ENCODE measurements at places on chromosomes 12 and 14.

- DNase-seq: no peak
Measured at GRCh38 chr12:48997719-48998496, 1.3 kb downstream of the DDN start.

- no peak for DNase-seq
Measured at GRCh38 chr14:31208546-31209424, 1.2 kb upstream of the HECTD1 start.

DNA sequence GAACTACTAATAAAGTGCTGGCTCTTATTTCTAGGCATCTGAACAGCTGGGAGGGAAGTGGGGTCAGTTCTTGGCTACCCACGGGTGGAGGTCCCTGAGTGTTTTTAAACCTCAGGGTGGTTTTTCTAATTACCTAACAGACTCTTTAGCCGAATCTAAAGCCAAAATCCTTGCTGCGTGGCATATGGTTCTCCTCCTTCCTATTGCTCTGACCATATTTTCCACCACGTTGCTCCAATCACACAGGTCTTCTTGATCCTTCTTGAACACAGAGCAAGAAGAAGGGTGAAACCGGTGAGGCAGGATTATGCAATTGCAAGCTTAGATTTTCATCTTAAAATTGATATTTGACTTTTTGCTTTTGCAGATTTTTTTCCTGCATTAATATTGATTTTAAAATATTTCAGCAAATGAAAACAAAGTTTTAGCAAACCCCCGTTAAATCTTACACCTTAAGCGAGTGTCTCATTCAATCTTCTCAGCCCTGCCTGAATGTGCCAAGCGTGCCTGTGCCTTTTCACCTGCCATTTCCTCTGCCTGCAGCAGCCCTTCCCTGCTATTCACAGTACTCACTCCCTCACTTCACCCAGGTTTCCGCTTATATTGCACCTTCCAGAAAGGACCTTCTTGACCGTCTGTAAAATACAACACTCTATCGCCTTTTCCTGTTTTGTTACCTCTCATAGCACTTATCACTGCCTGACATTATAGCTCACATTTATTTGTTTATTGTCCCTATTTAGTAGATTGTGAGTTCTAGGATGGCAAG lies 506.0 kb downstream of the DIO2 start:
- no peak for DNase-seq

DNA sequence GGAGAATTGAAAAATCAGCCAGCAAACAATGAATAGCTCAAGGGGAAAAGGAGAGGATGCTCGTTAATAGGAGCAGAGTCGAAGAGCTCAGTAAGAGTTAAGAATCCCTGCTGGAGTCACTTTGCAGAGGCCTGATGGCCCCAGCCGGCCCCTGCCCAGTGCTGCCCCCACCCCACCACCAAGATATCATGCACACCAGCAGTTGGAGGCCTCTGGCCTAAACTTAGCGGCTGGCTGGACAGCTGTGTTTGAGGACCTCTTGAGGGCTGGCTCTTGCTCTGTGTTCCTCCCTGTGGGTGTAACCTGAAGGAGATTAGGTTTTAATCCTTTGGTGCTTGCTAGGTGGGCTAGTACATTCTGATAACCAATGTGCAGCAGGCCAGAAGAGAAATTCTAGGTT lies 142.0 kb downstream of the PLXNC1 start:
- no peak for DNase-seq

GRCh38 chr14:44170556-44170955 lies 336.5 kb downstream of the FSCB start:
- no peak for DNase-seq

DNA sequence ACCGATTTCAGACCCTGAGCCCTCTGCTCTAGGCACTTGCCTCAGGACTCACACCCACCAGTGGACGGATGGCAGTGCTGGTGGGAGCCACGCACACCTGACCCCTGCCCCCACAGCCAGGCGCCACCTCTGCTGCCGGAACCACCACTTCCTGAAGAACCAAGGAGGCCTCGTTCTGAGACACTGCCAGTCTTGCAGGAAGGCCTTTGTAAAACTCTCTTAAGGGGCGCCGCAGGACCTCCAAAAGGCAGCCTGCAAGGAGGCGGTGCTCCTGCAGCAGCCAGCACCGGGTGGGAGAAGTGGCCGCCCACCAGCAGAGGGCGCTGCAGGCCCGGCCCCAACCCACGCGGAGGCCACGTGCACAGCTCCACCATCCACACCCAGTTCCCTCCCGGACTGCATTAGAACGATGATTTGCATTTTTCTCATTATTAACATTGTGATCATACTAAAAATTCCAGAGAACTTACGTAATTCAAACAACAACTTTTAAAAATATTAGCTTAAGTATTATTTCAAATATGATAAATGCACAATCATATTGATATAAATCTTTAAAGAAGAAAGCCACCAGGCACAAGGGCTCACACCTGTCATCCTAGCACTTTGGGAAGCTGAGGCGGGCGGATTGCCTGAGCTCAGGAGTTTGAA lies 12.8 kb downstream of the STX2 start:
- peak; percentile 58 for DNase-seq

GRCh38 chr12:62613081-62613480 lies 146.5 kb downstream of the MON2 start:
- DNase-seq: no peak

DNA sequence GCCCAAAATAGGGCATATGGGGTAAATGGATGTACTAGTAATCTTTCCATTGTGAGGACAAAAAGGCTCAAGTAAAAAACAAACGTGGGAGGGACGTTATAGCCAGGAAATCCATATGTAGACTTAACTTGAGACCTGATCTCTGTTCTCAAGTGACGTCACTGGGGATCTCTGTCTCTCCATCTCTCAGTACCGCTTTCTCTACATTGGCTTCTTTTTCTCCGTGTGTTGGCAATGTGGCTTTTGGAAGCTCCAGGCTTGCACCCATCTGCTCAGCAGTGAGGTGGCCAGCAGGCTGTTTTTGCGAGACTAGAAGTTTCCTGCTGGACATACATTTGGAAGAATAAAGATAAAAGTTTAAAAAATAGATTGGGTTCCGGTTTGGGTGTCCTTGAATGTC lies 66.0 kb upstream of the NRXN3 start:
- no peak for DNase-seq

DNA sequence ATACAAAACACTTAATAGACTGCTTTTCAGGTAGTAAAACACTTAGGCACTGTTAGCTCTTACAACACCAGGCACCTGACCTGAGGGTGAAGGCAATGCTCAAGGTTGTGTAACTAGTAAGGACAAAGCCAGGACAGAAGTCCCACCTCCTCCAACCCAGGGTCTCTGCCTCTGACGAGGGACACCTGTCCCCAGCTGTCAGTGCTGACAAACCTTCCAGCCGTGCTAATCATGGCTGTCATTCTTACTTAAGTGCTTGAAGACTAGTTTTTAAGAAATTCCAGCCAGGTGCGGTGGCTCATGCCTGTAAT lies 62.5 kb upstream of the MAX start:
- no peak for DNase-seq

GRCh38 chr14:84922370-84922769 lies 607.6 kb upstream of the FLRT2 start:
- DNase-seq: no peak

DNA sequence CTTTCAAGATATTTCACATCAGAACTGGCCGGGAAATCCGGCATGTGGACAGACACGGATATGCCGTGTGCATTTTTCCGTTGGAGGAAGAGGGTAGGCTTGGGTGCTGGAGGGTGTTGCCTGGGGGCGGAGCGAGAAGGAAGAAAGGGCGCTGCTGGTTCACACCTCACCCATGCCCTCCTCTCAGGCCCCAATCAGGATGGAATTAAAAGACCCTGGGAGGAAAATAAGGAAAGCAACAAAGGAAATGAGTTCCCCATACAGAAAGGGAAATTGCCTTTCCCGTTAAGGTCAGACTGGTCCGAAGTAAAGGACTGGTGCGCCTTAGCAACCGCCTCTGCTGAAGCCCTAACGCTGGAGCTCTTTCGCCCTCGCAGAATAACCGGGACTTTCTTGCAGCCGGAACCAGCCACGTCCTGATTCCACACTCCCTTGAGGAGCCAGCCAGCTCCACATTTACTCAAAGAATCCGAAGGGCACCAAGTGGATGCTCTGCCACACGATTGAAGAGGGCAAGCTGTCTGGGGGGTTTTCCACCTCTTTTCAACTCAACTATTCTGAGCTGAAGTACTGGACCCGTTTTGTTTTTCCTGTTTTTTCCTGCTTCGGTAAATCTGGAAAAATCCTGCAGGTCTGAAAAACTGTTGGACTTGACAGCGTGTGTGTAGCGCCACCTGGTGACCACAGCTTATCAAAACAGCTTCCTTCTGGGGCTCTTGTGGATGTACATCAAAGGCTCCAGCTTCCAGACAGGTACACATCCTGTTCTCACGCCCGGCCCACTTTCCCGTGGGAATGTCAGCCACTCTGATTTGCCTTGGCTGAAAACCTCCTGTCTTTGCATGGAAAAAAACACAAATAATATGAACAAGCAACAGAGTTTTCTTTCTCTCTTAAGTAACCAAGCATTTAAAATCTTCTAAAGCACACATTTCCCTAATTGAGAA lies 37.6 kb upstream of the BCL2L14 start:
- DNase-seq: peak; percentile 43

- DNase-seq: peak; percentile 9
Measured at GRCh38 chr12:107448198-107448597, 237.4 kb upstream of the PWP1 start.

DNA sequence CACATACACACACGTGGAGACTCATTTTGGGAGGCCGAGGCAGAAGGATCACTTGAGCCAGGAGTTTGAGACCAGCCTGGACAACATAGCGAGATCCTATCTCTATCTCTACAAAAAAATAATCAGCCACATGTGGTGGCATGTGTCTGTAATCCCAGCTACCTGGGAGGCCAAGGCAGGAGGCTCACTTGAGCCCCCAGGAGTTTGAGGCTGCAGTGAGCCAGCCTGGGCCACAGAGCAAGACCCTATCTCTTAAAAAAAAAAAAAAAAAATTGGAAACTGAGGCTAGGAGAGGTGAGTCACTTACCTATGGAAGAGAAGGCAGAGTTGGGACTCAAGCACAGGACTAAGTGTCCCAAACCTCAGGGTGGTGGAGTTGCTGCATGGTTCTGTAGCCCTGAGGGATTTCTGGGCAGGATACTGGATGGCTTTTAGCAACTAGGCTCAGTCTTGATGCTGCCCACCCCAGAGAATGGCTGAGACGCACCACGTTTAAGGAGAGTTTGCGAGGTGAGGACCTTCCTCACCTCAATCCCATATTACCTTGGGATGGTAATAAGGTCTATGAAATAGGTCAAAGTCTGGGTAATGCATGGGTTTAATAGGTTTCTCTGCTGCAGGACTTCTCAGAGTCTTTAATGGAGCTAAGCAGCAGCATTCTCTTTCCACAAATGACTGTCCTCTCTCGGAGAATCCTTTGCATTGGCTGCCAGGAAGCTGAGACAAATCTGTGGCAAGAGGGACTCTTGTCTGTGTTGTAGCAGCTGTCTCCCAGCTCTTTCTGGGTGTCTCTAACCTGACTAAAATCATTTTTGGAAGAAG lies 35.6 kb downstream of the SH2B3 start:
- DNase-seq: no peak

Measured in HTR-8/SVneo (cell line).